ENCODE measurements at places on chromosomes 5 and 9.

- no peak for DNase-seq
Observed at GRCh38 chr5:115507681-115508080, 36.9 kb downstream of the FEM1C start.

DNA sequence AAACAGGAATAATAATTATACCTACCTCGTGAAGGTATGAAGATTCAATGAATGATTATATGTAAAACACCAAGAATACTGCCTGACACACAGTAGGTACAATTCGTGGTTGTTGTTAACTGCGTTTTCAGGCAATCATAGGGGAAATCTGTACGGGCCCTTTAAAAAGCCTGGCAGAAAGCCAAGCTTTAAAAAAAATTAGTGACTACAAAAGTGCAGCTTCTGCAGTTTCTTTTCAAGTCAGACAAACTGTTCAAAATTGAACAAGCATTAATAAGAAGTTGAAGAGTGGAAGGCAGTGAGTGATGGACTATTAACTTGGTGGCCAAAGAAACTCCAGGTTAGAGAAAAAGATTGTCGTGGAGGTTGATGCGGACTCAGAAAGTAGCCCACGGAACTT lies 85.9 kb upstream of the TRIO start:
- DNase-seq = no peak

DNA sequence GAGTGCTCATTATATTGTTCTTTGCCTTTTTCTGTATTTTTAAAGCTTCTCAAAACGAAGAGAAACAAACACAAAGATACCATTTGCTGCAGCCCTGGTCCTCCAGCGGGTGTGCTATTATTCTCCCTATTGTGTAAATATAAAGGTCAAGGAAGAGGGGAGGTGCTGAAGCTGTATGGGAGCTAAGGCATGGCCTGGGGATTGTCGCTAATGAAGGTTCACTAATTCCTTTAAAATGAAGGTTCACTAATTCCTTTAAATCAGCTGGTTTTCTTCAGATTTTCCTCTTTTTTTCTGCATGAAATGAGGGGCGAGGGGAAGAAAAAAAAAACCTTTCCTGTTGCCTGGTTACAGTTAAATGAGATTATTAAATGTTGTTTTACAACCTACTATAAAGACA lies 74.5 kb upstream of the MAP1B start:
- no peak for DNase-seq

- no peak for DNase-seq
Observed at GRCh38 chr9:69981686-69982445, 61.8 kb upstream of the MAMDC2 start.

- DNase-seq = no peak
Observed at GRCh38 chr5:164501344-164501743, 995.9 kb downstream of the MAT2B start.

- DNase-seq = no peak
Observed at GRCh38 chr9:72150127-72150526, 887 bp downstream of the GDA start.

GRCh38 chr9:135588371-135588770 lies 26.8 kb downstream of the PAEP start:
- no peak for DNase-seq

GRCh38 chr5:149289301-149289700 lies 17.6 kb downstream of the AFAP1L1 start:
- DNase-seq = no peak

DNA sequence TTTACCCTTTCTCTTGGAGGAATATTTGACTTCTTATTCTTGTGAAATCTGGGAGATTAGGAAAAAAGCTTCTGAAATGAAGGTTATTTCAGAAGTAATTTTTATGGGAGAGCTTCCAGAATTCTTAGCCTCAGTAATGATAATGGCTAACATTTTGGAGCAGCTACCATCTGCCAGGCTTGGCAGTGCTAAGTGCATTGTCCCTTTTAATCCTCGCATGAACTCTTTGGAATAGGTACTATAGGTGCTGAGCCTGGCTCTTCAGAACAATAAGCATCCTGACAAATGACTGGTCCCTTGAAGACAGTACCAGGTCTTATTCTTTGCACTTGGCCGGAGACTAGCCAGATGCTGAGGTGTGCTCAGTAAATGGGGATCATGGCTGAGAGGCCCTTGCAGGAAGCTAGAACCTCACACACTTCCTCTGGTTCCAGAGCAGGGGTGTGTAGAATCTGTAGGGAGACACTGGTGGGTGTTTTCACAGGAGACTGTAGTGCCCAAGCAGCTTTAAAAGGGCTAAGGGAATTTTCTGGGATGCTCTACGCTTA lies 90.7 kb downstream of the RCL1 start:
- DNase-seq = no peak

- no peak for DNase-seq
Observed at GRCh38 chr9:93061791-93062763, 3.6 kb downstream of the SUSD3 start.

- no peak for DNase-seq
Observed at GRCh38 chr5:84614906-84615305, 230.2 kb upstream of the EDIL3 start.

DNA sequence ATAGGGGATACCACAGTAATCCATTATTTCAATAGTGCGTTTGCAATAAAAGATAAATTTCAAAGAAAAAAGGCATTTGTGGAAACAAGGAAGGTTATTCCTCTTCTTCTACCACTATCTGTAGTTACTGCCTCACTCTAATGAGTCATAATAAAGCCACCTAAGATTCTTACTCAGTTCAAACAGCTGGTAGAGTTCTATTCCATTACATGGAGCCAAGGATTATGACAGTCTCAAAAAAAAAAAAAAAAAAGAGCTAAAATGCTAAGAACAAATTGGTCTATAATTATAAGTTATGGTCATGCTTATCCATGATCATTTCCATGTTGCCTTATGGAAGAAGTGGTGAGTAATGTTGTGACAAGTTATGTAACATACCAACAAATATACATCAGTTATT lies 46.3 kb downstream of the DENND1A start:
- DNase-seq = no peak

GRCh38 chr5:3142261-3143027 lies 391.0 kb upstream of the IRX2 start:
- no peak for DNase-seq

DNA sequence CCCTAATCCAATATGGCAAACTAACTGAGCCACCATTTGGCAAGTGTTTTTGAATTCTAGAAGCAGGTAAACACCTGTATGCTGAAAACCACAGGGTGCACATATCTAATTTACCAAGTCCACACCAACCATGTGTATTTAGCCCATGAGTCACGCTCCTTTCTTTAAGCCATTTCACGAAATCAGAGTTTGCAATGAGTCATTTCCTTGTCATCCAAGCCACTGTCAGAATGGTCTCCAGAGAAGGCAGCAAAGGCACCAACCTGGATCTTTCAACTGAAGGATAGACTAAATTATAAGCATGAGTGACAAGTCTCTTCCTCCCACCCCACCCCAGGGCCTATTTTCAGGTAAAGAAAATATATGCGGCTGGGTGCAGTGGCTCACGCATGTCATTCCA lies 110.0 kb downstream of the PAX5 start:
- no peak for DNase-seq

DNA sequence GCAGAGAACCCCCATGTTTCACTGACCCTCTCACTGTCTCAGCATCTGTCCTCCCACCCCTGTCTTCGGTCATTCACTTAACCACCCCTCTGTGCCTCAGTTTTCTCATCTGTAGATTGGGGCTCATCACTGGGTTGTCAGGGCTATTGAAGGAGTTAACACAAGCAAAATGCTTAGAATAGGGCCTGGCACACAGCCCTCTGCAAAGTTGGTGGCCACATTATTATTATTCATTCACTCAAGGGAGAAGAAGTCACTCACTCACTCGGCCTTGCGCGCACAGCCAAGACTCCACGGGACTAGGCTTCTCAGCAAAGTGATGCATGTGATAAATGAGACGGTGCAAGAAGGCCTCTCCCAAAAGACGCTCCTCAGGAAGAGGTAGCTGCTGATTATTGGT lies 8.0 kb downstream of the PDGFRB start:
- DNase-seq = no peak

- DNase-seq = no peak
Observed at GRCh38 chr5:172234031-172234430, 40.1 kb downstream of the EFCAB9 start.

GRCh38 chr5:8981496-8981895 lies 564.4 kb downstream of the SEMA5A start:
- DNase-seq = no peak

GRCh38 chr9:19925674-19926503 lies 137.1 kb upstream of the SLC24A2 start:
- DNase-seq = peak; percentile 8

- DNase-seq = no peak
Observed at GRCh38 chr5:6595405-6595804, 37.4 kb downstream of the NSUN2 start.

GRCh38 chr5:149333711-149334443 lies 11.4 kb upstream of the GRPEL2 start:
- no peak for DNase-seq

- DNase-seq = no peak
Observed at GRCh38 chr9:82781921-82782392, 281.0 kb downstream of the RASEF start.

- no peak for DNase-seq
Observed at GRCh38 chr5:156640691-156641241, 209.3 kb upstream of the PPP1R2B start.

DNA sequence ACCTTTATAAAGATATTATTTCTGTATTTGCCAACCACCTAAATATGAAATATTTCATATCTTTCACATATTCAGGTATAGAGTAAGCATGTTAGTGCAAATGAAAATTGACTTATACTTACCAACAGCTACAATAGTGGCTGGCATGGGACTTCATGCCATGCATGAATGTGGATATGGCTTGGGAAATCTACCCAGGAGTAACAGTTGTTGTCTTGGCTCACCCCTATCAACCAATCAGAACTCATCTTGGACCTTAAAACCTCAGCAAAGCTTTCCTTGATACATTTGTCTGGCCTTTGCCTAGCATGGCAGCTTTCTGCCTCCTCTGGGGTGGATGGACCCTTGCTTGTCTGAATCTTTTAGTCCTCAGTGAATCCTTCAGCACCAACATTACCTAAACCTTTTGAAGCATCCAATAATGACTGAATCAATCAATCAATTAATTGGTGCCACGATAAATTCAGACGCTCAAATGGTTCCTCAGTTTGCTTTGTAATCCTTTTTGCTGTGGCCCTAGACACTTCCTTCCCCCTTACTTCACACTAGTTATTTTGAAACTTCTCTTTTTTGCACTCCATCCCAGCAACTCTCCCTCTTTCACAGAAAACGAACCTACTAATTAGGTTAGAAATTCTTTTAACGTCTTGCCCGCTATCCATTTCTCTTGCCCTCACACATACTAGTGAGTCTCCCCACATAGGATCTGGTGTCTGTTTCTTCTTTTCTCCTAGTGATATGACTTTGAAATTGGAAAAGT lies 132.3 kb upstream of the ZNF608 start:
- DNase-seq = no peak

- no peak for DNase-seq
Observed at GRCh38 chr5:6602441-6602840, 30.4 kb downstream of the NSUN2 start.

GRCh38 chr9:37710046-37710445 lies 43.6 kb upstream of the TRMT10B start:
- no peak for DNase-seq

GRCh38 chr5:10566543-10567068 lies 2.7 kb downstream of the ANKRD33B start:
- no peak for DNase-seq

DNA sequence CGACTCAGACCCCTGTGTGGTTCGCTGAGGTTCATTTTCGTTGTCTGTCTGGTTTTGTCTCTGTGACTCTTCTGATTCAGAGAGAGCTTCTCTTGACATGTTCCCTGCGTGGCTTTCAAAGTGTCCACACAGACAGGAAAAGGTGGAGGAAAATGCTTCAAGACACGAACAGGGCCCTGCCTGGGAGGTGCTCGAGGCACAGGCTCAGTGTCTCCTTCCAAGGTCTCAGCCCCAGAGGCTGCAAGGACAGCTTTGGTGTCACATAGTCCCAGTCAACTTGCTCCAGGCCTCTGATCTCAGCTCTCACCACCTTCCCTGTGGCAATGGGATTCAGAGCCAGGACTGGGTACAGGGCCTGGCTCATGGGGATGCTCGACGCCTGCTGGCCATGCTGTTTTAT lies 51.6 kb upstream of the SARDH start:
- DNase-seq = no peak

DNA sequence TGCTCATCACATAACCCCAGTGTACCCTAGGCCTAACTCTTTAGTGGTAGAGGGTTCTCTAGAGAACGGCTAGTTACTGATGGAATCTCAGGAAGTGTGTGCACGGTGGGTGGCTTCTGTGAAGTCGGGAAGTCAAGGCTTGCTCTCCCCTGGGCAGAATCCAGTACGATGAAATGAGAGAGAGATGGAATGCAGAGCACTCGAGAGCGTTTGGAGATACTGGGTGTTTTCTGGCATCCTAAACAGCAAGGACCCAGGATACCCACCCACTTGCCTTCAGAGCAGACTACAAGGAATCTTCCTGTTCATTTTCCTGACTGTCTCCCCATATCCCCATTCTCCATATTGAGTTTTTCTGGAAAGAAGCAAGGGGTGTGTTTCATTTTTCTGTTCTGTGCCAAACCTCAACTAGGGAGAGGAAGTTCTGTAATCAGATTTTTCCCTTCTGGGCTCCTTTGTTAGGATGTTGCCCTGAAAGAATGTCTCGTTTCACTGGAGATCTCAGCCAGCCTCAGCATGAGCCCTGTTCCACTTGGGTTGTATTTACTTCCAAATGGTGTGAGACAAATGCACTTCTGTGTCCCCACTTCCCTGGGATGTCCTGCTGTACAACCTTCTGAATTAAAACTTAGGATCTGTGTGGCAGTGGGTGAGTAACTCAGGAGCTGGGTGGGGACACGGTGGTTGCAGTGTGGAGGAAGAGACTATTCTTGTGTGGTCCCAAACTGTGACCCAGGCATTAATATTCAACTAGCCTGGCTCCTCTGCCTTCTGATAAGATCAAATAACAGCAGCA lies 108.9 kb upstream of the SPRY4 start:
- DNase-seq = no peak

- no peak for DNase-seq
Observed at GRCh38 chr5:119340597-119341218, 15.1 kb upstream of the TNFAIP8 start.

DNA sequence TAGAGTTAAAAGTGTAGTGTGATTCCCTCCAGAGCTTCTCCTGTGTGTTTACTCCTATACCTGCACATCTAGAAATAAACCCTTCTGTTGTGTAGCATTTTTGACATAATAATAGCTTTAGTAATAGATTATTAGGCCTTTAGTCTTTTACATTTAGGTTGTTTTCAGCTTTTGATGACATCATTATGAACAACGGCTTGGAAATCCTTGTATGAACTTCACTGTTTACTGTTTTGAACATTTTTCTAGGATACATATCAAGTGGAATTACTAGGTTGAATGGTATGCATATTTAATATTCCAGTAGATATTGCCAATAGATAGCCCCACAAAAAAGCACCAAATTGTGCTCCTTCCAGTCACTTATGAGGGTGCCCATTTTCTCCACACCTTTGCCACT lies 174.0 kb downstream of the ARHGAP26 start:
- DNase-seq = no peak
